ENCODE measurements at places on chromosomes 5 and 9.

DNA sequence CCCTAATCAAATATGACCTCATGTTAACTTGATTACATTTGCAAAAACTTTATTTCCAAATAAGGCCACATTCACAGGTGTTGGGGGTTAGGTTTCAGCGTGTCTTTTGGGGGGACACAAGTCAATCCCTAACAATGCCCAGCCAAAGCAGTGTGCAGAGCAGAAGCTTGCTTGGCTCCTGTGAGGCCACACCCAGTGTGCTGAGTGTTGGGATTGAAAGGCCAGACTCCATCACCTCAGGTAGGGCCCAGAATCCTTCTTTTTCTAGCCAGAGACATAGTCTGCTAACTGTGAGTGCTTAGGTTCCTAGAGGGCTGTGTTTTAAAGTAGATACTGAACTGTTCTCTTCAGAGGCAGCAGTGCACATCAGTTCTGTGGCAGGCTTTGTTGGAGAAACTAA lies 27.9 kb downstream of the KDM4C start:
- DNase-seq: no peak

DNA sequence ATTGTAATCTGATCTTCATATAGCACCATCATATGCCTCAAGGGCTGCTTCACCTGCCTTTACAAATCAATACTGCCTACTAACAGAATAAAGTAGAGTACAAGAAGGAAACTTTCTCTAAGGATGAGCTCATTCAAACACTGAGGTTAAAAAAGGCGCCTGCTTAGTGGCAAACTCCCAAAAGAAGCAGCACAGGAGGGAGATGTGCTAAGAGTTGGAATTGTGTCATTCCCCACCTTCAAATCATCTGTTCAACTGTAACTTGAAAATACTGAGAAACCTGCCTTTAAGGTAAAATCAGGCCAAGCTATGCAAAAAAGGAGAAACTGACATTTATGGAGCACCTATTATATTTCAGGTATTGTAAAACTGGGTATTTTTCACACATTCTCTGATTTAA lies 560.6 kb downstream of the PTPRD start:
- DNase-seq: no peak

DNA sequence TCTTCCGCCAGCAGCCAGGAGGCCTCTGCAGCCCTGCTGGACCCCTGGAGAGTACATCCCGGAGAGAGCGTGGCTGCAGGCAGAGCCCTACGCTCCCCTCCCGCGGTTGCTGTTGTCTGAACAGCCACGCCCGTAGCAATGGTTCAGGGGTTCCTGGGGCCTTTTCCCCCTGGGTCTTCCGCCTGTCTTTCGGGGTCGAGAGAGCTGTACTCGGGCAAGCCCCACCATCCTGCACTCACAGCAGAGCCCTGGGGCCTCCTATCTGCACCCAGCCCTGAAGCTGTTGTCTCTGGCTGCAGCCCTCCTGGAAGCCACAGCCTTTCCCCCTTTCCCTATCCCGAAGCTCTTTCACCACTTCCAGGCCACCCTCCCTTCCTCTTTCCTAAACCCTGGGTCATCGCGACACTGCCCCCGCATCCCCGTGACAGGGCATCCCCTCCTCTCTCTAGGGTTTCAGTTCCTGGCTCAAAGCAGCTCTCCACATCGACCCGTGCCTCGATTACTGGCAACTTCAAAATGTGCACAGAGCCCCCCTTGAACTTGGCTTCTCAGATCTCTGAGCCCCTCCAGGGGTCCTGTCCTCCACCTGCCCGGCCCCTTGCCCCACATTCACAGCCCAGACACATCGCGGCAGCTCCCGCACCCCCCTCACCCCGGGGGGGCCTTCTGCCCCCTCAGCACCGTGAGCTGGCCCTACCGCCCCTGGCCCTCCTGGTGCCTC lies 43.9 kb upstream of the CEP72 start:
- no peak for DNase-seq

GRCh38 chr5:67201897-67202549 lies 5.4 kb upstream of the CD180 start:
- DNase-seq: no peak

GRCh38 chr5:168941901-168942300 lies 359.0 kb downstream of the SLIT3 start:
- no peak for DNase-seq

- no peak for DNase-seq
Observed at GRCh38 chr5:14768508-14769365, 102.8 kb downstream of the ANKH start.

DNA sequence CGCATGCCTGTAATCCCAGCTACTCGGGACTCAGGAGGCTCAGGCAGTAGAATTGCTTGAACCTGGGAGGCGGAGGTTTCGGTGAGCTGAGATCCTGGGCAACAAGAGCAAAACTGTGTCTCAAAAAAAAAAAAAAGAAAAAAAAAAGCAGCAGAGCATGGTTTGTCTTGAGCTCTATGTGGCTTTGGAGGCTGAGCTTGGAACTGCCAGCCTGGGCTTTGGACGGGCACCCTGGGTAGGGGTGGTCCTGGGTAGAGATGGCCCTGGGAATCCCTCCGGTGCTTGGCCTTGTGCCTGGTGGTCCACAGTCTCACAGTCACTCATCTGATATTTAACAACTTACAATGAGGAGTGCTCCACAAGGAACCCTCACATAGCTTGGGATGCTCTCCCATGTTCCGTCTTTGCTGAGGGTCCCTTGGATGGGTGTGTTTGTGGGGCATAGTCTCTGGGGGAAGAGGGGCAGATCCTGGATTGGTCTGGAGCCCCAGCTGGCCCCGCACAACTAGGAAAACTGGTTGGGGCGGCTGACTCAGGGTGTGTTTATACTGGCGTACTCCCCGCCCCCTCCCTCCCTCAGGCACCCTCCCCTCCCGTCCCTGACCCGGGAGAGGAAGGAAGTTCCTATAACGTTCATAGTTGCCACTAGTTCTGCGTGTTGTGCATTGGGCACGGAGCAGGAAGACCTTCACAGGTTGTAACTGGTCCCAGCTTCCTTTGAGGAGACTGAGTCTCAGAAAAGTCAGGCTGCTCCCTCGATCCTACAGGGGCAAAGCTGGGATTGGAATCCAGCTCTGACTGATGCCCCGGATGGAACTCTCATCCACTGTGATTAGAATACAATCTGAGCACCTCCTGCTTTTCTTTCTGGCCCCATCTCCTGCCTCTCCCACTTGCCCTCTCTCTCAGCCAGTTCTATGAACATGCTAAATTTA lies 11.2 kb downstream of the IER5L start:
- no peak for DNase-seq

- no peak for DNase-seq
Observed at GRCh38 chr5:141369994-141370848, at the start of gene PCDHGB3. TSS of gene PCDHGB3 (plus strand) at chr5:141370242. CDS start at chr5:141370395, 153 bp downstream.

- no peak for DNase-seq
Observed at GRCh38 chr5:180785794-180786221, 16.8 kb downstream of the MGAT1 start.

DNA sequence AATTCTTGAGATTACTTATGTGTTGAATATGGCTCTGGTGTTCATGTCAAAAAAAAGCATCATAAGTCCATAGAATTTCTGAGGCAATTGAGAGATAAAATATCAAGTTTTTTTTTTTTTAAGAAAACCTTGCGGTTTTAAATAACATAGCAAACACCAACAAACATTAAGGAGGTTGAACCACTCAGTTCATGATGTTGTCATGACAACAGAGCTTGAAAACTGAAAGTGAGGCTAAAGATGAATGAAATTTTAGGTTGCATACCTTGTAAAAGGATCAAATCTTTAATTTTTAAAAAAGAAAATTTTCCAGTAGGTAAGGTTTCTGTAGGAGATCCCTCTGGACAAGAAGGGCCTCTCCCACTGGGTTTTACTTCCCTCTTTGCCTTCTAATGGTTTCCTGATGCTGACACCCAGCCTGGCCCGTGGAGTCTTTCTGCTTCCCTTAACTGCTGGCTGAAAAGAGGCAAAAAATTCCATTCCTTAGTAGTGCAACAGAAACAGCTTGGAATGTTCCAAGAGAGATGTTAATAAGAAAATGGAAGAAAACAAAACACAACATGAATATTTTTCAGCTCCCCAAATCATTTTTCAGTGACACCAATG lies 60.0 kb upstream of the FER start:
- DNase-seq: no peak

- no peak for DNase-seq
Observed at GRCh38 chr5:33046091-33046490, 335.0 kb downstream of the NPR3 start.

- no peak for DNase-seq
Observed at GRCh38 chr9:78552802-78553201, 255.9 kb downstream of the PSAT1 start.

- DNase-seq: no peak
Observed at GRCh38 chr5:448766-449090, 5.8 kb downstream of the EXOC3 start.

- DNase-seq: no peak
Observed at GRCh38 chr9:4862506-4863250, 69.9 kb downstream of the RCL1 start.

Data from forelimb muscle (tissue), 1 donor.